ENCODE measurements at places on chromosomes 11 and 22.
A peak's percentile ranks its signal among the peaks of the same experiment; 100 is the strongest.

DNA sequence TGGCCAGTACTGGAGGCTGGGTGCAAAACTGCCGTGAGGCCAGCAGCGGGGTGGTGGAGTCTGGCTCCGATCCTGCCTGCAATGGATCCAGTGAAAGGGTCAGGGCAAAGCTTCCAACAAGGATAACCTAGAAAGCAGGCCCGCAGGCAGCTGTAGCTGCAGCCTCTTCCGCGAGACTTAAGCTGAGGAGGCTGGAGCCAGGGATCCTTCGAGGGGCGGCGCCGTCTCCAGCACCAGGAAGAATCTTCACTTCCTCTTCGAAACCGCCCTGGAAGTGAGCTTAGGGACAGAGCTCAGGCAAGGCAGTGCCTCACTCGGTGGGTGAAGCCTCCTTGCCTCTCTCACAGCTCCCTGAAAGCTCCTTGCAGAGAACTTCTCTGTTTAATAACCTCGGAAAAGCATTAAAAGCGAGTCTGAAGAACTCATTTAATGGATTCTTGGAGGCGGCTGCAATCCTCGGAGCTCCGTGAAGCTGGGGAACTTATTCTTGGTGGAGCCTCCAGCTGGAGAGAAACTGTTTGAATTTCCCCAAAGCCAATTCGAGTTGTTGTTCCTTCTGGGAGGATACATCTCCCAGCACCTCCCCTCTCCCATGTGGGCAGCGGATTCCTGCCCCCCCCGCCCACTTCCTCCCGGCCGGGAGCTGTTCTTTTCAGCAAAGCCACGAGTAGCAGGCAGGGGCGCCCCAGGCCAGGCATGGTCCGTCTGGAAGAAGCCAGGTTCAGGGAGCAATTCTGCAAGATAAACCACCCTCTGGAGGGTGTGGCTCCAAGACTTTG, 169.9 kb downstream of the CTTN start:
- no peak for DNase-seq

DNA sequence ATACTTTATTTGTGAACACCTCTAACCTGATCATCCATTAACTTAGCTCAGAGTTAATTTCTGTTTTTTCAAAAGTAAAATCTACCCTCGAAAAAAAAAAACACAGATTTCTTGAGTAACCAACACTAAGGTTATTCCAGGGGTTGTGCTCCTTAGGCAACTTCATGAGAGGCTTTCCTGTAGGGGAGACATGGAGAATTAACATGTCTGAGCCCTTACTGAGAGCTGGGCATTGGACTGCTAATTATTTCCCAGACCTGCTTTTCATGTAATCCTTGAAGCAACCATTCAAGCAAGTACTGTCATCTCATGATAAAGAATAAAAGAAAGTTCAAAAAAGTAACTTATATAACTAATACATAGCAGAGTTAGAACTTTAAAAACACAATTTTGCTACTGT, 13.5 kb upstream of the UPB1 start:
- DNase-seq = no peak

DNA sequence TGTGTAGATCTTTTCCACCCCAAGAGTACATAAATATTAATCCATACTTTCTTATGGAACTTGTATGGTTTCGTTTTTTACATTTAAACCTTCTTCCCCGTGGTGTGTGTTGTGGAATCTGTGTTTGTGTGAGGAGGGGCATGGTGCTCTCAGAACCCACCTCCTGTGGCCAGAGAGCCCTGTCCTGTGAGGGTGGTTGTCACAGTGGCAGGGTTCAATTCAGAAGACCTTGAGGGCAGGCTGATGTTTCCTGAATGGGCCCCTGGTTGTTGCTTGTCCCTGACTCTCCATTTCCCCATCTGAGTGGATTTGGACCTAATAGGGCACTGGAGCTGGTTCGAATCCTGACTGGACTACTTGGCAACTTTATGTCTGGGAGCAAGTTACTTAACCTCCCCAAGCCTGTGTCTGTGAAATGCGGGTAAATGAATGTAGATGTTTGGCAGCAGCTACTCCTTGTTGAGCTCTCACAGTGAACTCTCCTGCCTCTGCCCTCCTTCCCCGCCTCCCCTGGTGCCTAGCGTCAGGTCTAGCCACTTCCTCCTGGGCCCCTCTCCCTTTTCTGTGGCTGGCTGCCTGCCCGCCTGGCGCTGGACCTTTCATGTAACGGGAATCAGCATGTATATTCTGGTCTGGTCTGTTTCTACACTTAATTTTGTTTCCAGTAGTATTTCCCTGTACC, 7.3 kb downstream of the NEAT1 start:
- DNase-seq = peak; percentile 85

DNA sequence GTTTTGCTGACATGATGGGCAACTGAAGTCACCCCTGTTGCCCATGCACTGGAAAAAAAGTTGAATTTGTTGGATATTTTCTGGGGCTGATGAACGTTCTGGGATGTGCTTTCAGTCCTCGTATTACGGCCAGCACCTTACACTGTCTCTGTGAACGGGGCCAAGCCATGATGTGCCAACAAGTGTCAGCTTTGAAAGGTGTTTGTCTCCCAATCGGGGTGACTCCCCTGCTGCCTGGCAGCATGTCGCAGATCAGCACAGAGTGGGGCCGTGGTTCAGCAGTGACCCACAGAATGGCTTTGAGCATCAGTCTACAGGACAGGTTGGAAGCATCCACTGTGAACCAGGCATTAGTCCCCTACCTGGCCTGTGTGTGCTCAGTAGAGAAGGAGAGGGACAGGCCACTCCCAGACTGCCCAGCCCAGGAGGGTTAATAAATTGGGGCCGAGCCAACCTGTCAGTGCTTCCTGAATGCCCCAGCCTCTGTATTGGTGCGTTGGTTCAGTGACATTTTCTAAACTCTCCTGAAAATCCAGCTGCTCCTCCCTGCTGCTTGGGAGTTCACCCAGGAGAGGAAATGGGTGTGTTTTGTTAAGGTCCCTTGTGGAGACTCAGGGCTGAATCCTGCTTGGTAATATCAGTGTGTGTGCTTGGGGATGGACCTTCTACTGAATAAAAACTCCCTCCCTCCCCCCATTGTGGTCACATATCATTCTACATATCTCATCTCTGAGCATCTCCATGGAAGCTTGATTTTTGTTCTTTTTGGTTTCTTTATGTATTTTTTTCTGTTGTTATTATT, 50.7 kb upstream of the TTC12 start:
- no peak for DNase-seq

- peak; percentile 59 for DNase-seq
These were observed 3.3 kb downstream of the FGF19 start for GRCh38 chr11:69700278-69701140.

DNA sequence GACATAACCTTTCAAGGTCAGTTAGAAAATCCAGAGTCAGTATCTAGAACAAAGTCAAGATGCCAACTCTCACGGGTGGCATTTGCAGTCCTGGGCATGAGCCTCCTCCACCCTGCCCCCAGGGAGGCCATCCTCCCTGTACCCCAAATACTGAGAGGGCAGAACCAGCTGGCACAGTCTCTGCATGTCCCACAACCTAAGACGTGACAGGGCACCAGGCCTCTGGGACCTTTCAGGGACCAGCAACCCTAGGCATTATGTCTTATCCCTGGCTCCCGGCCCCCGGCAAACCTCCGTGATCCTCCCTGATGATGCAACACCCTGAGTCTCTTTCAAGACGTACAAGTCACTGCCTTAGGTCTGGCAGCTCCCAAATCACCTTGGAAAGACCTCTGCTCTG, 2.0 kb downstream of the MB start:
- DNase-seq = no peak

DNA sequence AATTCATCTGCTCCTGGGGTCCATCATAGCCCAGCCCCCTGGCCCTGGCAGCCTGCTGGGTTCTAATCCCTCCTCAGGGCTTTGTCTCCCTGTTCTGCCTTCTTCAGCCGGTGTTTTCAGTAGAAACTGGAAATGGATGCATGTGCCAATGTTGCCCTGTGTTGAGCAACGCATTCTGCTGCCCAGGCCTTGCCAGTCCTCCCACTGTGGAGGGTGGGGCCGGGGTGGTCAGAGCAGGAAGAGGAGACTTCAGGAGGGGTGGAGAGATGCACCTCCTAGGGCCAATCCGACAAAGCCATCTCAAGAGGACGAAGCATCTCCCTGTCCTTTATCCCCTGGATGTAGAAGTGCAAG, 27.6 kb upstream of the ZBTB16 start:
- DNase-seq = no peak

GRCh38 chr11:64006398-64006797, 20.2 kb downstream of the OTUB1 start:
- DNase-seq = no peak
